HS-27A (cell line): ENCODE measurements at places on chromosomes 11 and 22.

DNA sequence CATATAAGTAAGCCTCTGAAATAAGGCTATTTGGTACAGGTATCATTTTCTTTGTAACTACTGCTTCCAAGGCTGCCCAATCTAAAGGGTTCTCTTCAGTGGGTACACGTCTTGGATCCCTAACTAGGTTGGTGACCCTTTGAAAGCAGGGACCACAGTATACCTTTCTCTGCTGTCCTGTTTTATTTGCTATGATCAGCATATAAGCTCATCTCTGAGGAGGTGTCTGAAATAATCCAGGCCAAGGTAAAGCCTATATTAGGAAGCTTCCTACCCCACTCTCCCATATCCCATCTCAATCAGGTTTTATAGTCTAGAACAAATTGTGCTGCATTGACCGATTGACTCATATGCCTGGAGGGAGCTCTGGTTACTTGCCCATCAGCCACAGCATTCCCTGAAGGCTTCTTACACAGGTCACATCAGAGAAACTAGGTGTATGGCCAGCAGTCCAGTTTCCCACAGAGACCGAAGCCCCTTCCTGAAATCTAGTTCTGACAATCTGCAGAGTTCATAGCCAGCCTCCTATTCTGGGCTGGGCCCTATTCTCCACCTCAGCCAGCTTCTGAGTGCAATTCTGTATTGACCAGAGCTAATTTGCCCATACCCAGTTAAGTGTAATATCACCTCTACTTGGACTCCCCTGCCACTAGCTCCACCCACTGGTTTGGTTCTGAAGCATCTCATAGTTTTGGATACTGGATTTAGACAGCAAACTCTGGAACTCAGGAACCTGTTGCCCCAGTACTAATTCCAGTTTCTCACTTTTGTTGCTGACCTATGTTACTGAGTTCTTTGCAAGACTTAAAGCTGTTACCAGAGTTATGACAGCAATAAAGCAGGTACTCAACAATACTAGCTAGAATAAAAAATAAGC lies 62.1 kb upstream of the ARHGAP20 start:
- DNase-seq, result no peak

DNA sequence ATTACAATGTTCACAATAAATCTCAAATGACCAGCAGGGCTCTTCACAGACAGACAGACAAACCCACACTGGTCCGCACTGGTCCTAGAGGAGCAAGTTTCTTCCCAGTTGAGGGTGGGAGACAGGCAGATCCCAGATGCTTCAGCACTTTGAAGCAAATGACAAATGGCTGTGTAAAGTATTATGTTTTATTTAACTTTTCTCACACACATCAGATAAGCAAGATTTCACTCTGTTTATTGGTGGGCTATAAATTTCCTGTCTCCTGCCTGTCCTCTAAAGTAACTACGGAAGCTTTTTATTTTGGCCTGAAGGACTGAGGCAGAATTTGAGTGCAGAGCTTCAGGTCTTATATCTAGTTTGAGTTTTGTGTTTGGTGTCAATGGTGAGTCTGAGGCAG lies 174.7 kb upstream of the MTNR1B start:
- DNase-seq, result no peak

- DNase-seq, result no peak
These were observed 11.9 kb downstream of the CHRM1 start for GRCh38 chr11:62909107-62909894.

GRCh38 chr11:119473901-119474681 lies 51.1 kb upstream of the THY1 start:
- DNase-seq, result no peak
